ENCODE measurements at places on chromosomes 5 and 9.

DNA sequence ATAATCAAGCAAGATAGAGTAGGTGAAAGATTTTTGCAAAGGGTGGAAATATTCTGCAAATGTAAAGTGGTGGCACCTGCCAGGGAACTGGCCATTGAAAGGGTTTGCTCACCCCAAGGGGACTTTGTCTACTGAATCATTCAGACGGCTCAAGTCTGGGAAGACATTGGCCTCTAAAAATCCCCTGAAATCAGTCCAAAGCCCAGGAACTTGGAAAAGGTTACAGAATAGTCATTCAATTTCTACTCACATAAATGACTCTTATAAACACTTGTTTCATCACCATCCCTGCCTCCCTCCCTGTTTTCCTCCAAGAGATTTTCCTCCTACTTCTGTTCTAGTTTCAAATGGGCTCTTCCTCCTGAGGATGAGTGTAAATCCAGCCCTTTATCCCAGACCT lies 28.5 kb downstream of the ZNF366 start:
- no peak for DNase-seq

DNA sequence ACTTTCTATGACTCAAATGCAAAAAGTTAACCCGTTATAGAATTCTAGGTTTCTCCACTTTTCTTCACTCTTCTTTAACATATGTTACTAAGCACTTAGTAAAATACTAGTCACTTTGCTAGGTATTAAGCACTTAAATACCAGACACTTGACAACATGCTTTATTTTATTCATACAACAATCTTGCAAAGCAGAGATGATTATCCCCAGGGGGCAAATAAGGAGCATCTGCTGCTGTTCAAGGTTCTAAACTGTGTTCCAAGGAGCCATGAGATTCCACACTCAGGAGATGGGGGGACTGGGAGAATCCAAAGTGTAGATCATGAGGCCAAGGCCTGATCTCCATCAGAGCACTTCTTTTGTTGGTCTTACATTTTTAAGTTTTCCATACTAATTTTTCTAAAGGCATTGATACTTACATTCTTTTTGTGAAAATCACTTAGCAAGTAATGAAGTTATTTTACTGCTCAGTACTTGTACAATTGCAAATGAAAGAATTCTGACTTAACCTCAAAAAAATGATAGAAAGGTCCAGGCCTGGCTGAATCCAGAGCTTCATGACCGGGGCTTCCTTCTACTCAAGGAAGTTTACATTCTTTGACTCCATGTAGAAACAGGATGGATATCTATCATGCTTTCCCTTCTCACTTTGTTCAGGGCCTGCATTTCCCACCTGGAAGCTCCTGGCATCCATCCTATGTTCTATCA lies 504.4 kb upstream of the WWC1 start:
- DNase-seq = no peak

GRCh38 chr5:113989913-113990305 lies 372.0 kb upstream of the KCNN2 start:
- no peak for DNase-seq

DNA sequence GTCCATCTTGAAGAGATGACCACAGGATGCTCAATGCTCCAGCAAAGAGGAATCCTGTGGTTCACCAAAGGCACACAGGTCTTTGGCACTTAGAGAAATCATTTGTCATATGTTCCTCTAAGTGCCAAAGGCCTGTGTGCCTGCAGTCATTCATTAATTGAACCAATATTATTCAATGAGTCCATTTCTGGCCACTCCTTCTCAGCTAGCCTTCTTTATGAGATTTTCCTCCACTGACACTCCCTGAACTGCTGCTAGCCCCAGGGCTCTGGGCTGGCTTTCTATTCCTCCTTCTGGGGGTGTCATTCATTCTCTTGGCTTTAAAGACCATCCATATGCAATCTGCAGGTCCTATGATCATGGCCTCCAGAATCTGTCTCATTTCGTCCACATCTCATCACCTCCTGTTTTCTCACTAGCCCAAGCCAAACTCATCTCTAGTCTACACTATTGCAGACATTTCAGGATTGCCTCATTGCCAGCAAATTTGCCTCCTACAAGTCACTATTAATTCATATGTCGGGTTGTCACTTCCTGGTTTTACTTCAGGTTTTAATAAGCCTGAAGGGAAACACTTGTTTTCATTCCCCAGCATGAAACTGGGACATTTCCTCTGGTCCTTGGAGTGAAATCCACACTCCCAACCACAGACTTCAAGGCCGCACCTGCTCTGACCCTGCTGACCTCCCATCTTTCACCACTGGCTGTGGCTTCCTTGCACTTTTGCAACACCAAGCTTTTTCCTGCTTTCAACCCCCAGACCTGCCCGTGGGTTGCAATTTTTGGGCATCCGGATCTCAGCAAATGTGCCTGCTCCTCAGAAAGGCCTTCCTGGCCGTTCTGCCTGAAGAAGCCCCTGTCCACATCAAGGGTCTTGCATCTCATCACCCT lies 35.1 kb downstream of the KCNIP1 start:
- DNase-seq = no peak

GRCh38 chr5:123500471-123500870 lies 11.5 kb upstream of the CSNK1G3 start:
- DNase-seq = no peak

GRCh38 chr9:127650518-127650917 lies 38.4 kb downstream of the STXBP1 start:
- DNase-seq = no peak
